Stimulated activated CD4-positive, alpha-beta T cell treated with anti-CD3 and anti-CD28 coated beads, Interleukin-15, amount 100 ng/mL, for 1 hour (primary cell): ENCODE measurements at places on chromosomes 3 and 15.

DNA sequence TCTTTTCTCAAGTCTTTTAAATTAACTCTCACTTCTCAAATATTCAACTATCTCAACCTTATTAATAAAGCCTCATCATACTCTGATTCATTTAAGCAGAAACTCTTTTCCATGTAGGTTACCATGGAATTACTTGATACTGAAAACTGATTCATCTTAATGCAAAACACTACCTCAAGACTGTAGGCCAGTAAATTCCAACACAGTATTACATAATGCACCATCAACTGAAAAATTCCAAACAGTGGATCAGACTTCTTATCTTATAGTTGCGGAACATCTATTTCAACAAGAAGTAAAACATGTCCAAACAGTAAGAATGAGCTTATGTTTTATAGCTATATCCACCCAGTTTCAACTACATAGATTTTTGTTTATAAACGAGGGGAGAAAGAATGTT lies 124.5 kb downstream of the PEAK1 start:
- no peak for DNase-seq

DNA sequence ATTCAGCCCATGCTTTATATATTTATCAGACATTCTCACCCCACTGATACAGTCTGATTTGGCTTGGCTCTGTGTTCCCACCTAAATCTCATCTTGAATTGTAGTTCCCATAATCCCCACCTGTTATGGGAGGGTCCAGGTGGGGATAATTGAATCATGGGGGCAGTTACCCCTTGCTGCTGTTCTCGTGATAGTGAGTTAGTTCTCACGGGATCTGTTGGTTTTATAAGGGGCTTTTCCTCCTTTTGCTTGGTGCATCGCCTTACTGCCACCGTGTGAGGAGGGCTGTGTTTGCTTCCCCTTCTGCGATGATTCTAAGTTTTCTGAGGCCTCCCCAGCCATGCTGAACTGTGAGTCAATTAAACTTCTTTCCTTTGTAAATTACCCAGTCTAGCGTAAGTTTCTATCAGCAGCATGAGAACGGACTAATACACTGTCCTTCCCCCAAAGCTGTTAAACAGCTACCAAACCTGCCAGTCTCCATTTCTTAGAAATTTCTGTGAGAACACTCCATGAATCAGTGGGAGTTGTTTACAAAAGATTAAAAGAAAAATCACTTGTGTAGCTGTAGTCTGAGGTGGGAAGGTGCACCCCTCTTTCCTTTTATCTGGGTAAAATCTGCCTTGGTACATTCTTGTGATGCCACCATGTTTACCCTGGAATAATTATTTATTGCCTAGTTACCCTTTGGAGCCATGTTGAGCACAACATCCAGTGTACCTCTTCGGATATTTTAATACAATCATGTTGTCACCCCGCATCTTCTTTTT lies 160.5 kb downstream of the THSD4 start:
- DNase-seq: no peak

DNA sequence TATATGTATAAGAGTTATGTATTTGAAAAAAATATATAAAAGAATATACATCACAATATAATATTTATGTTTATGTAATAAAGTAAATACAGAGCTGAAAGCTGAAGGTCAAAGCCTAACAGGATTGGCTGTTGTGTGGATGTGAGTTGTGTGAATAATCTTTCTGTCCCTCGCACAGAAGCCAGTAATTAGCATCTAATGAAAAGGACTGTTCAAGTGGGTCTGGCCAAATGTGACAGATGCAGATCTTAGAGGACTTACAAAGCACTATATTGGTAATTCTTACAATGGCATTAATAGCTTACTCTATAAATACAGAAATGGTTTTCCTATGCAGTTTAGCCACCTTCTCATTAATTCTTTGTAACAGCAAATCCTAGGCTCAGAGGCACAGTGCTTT lies 2.4 kb downstream of the MKRN3 start:
- no peak for DNase-seq

- no peak for DNase-seq
Measured at GRCh38 chr15:88909956-88910831, 3.0 kb downstream of the MFGE8 start.

DNA sequence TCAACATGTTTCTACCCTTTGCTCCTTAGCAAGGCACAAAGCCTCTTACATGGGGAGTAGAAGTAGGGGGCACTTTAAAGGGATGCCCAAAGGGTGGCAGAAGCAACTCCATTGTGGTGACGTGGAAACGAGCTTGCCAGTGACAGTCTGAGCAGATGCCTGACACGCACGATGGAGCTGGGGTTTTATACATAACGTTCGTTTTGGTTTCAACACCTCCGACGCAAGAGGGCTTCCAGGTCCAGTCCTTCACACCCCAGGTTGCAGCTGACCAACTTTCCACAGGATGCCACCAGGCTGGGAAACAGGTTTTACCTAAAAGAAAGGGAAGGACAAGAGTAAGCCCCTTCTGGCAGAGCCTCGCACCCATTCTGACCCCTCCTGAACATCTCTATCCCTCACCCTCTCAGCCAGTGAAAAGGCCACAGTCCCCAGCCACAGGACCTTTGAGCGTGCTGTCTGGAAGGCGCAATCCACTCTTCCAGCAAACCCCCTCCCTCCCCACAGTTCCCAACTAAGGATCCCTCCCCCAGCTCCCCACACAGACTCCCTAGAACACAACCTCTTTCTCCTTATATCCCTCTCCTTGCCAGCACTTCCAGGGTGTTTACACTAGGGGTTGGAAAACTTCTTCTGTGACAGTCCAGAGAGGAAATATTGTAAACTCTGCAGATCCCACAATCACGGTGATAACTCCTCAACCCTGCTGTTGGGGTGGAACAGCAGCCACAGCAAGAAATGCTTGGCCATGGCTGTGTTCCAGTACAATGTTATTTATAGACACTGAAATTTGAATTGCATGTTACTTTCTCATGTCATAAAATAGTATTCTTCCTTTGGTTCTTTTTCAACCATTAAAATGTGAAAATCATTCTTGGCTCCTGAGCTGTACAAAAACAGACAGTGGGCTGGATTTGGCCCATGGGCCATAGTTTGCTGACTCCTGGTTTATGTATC lies 36.2 kb downstream of the FAM174B start:
- no peak for DNase-seq

- no peak for DNase-seq
Measured at GRCh38 chr3:187019542-187020072, 89.3 kb downstream of the ST6GAL1 start.

DNA sequence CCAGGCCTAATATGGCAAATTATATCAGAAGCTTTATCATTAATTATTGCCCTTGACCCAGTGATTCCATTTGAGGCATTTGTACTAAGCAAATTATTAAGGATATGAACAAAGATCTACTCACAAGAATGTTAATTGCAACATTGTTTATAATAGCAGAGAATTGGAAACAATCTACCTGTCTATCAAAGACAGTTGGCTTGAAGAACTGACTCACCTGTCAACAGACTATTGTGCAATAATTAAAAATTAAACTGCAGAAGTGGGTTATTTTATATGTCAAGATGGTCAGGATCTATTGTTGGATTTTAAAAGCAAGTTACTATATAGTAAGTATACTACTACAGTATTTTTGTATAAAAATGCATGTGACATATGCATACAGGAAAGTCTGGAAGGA lies 6.7 kb upstream of the FETUB start:
- no peak for DNase-seq

DNA sequence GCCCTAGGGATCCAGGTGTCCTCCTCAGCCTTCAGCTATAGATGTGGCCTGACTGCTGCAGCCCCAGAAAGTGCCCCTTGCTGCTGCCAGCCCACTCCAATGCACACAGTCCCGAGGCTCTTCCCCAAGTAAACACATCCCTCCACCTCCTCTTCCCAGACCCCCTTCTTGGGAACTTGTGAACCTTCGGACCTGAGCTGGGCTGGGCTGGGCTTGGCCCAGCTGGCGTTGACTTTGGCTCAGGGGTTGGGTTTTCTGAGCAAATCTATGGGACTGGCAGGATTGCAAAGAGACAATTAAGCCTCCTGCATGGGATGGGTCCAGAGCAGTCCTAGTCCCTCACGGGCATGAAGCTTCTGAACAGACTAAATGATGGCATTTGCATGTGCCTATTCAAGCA lies 14.7 kb downstream of the VIPR1 start:
- no peak for DNase-seq

DNA sequence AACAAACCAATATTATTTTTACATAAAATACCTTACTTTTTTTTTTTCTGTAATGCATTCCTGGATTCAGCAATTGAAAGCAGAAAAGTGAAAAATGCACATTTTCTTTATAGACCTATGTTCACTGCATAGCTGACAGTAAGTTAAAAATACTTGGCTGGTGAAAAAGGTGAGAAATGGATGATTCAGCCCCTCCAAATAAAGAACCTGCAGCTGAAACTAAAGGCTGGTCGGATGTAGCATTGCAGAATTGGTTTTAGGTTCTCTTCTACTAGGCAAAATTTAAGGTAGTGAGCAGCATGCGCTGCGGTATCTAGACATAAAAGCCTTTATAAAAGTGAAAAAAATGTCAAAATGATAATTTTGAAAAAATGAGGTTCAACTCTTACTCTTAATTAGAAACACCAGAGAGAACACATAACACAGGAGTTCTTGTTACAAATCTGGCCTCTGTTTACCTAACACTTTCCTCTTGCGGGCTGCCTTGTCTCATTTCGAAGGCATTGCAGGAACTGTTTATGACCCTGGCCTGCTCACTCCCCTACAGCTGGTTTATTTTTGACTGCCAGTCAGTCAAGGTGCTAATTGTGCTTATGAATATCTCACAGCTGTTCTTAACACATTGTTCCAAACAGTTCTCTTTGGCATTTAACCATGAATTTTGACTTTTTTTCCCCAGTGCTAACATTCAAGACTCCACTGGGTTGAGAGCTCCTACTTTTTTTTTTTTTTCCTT lies 455.4 kb upstream of the TBL1XR1 start:
- DNase-seq: no peak

DNA sequence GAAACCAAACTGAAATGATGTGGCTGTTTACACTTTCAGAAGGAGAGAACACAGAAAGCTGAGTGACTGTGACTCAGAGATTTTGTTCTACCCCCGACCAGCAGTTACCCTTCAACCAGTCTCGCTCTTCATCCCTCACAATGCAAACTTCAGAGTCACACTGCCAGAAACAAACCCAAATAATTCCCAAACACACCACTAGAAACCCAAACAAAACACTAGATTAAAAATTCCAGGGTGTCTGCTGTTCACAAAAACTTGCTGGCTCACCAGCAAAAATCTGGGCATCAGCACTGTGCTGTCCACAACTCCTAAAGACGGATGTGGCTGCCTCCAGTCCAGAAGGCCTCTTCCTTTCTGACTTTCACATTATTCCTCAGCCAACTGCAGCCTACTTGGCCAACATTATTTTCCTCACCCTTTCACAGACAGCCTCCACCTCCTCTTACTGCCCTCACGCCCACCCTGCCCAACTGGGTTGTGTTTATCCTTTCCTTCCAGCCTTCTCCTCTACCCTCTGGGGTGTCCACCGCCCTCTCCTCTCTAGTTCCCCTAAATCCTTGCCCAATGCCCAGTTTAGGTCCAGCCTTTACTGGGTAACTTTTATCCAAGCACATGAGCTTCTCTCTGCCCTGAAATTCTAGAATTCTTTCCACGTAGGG lies 71.4 kb downstream of the MECOM start:
- DNase-seq: no peak

DNA sequence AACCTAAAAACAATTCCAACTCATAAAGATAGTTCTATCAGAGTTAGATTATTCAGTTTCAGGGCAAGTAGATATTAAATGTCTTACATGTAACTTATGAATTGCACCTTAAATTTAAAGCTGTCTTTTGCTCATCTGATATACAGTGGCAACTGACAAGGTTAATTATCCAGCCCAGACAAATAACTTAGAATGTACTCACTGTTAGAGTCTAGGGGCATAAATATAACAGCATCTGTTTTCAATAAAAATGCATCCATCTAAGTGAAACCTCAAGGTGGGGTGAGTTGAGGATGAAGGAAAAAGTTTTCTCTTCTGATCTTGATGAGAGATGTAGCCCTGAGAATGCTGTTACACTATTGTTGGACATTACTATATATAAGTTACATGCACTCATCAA lies 112.6 kb downstream of the FBN1 start:
- DNase-seq: no peak

DNA sequence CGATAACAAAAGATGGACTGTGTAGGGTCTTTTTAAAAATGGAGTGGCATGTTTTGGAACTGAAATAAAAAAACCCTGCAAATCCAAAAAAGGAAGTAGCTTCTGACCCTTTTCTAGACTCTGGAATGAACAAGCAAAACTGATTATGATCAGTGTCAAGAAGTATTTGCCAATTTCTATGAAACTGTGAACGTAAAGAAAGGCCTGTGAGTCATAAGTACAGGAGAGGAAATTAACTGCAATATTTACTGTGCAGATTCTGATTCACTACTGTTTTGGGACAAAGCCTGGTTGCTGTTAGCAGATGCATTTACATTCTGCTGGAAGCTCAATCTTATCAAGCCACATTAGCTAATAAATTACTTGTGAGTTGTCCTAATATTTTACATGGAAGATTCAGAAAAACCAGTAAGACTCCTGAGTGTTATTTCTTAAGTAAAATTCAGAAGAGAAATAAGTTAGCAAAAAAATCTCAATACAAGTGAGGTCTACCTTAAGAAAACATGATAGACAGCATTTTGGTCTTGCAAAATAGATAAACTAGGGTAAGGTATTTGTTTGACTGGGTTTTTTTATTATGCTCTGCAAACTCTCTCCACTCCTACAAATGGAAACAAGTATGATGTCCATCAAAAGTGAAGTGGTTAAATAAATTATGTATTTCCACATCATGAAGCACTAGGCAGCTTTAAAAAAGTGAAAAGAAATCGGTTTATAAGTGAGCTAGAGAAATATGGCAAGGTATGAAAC lies 90.2 kb upstream of the LMOD3 start:
- no peak for DNase-seq

GRCh38 chr3:154130540-154130939 lies 9.3 kb downstream of the ARHGEF26 start:
- DNase-seq: no peak

DNA sequence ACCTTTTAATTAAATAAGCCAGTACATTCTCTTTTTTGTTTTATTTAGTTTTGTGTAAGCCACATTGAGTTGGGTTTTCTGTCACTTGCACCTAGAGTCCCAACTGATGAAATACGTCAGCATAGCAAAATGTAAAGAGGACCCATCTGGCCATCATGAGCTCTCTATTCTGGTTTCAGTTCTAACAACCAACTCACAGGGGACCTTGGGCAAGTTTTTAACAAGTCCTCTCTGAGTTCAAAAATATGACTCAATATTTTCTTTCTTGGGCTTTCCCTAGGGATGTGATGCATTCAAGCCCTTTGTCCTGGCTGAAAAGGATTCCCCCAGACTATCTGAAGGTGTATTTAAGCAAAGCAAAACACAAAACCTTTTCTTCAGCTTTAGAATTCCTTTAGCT lies 32.9 kb downstream of the PLCH1 start:
- DNase-seq: no peak
